ENCODE measurements at places on chromosomes 2 and 18. TPM values are rescaled to one million over a fixed set of nuclear protein-coding genes. Genes with fewer than 3 reads are reported as not detected.

SLC9A4 gene
- 6.1 TPM for polyA plus RNA-seq

ARL4C gene
- 56.7 TPM for polyA plus RNA-seq

GRCh38 chr2:190882411-190882766, 1.8 kb downstream of the GLS start:
- no peak for DNase-seq

ABCB6 gene
- polyA plus RNA-seq, result 32.4 TPM

DNA sequence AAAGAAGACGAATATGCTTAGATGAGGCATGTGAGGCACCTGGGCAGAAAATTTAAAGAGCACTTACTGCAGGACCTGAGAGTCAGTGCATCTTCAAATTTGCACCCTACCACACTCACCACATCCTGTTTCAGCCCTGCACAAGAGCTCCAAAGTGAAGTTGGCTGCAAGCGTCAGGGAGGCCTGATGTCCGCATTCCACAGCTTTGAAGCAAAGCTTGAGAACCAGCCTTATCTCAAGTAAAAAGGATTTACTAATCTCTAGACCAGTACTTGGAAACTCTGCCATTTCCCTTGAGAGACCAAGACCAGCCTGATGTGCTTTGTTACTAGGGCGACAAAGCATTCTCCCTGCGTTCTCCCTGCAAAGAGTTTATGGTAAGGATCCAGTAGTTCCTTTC, 3.4 kb upstream of the ASNSD1 start:
- DNase-seq, result no peak

PLB1 gene
- 0.65 TPM for polyA plus RNA-seq

GRCh38 chr18:80246445-80247392, 595 bp downstream of the PARD6G start:
- peak; percentile 21 for DNase-seq

- no peak for DNase-seq
Measured at GRCh38 chr2:47250586-47251403, 95.7 kb upstream of the STPG4 start.

DNA sequence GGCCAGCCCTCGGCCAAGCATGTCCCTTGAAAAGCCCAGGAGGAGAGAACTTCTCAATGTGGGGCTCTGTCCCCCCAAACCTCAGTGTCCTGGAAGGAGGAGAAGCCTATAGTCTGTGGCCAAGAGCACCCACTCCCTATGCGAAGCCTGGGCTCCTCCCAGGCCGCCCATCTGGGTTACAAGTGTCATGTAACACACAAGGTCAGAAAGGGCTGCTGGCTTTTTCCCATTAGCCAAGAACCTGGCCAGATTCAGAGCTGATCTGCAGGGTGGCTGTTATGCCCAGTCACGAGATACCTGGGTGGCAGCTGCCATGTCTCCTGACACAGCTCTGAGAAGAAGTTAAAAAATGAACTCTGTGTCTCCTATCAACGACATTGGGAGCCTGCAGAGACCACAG, 170.7 kb downstream of the TNS1 start:
- no peak for DNase-seq

GRCh38 chr2:189253836-189254235, 74.3 kb upstream of the COL5A2 start:
- no peak for DNase-seq

Data from right renal pelvis (tissue), 4 donors.